ENCODE measurements at places on chromosomes 2 and 18.

DNA sequence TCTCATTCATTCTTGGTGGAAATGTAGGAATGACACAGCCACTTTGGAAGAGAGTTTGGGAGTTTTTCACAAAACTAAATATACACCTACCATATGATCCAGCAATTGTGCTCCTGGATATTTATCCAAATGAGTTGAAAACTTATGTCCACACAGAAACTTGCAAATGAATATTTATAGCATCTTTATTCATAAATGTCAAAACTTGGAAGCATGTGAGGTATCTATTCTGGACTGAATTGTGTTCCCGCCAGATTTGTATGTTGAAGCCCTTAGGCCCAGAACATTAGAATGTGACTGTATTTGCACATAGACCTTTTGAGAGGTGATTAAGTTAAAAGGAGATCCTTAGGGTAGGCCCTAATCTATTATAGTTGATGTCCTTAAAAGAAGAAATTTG, 409.4 kb upstream of the SYT4 start:
- no peak for DNase-seq

DNA sequence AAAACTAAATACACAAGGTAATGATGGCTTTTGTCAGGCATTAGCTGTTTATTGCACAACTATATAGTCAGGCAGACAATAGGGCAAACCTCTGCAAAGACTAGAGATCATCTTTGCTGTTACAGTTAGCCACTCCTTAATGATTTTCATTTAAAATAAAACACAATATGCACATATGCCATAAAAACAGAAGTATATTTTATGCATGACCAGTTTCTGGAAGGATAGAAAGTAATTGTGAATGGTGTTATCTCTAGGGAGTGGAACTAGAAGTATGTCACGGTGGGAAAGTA, 102.0 kb downstream of the CHN1 start:
- DNase-seq = no peak

GRCh38 chr2:99543247-99543646, 53.4 kb upstream of the REV1 start:
- DNase-seq = no peak

GRCh38 chr18:48845174-48845573, 105.6 kb downstream of the SMAD7 start:
- DNase-seq = peak; percentile 37

GRCh38 chr2:218882461-218882816, 1.8 kb downstream of the WNT10A start:
- DNase-seq = no peak

DNA sequence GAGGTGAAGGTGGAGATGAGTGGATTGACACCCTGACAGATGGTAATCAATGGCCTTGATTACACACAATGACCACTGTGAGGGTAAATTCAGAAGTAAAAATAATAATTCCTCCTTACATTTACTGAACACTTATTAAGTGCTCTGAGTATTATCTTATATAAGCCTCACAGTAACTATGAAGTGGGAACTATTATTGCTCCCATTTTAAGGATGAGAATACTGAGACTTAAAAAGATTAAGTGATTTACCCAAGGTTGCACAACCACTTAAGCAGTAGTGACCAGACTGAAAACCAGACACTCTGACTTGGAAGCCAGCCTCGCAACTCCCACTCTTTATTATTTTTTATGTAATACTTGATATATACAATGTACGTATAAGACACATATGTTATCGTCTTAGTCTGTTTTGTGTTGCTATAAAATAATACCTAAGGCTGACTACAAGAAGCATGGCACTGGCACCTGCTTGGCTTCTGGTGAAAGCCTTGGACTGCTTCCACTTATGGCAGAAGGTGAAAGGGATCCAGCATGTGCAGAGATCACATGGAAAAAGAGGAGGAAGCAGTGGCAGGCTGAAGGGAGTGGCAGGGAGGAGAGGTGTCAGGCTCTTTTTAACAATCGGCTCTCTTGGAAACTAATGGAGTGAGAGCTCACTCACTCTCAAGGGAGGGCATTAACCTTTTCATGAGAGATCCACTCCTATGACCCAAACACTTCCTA, 41.5 kb upstream of the C1D start:
- DNase-seq = no peak

- no peak for DNase-seq
These were observed 17.4 kb downstream of the ASPRV1 start for GRCh38 chr2:69943843-69944525.

- no peak for DNase-seq
These were observed 249.9 kb upstream of the SP5 start for GRCh38 chr2:170465241-170465640.

GRCh38 chr2:45844796-45845457, 193.5 kb downstream of the PRKCE start:
- no peak for DNase-seq

- DNase-seq = no peak
These were observed 77.0 kb downstream of the UPP2 start for GRCh38 chr2:158178646-158179045.

DNA sequence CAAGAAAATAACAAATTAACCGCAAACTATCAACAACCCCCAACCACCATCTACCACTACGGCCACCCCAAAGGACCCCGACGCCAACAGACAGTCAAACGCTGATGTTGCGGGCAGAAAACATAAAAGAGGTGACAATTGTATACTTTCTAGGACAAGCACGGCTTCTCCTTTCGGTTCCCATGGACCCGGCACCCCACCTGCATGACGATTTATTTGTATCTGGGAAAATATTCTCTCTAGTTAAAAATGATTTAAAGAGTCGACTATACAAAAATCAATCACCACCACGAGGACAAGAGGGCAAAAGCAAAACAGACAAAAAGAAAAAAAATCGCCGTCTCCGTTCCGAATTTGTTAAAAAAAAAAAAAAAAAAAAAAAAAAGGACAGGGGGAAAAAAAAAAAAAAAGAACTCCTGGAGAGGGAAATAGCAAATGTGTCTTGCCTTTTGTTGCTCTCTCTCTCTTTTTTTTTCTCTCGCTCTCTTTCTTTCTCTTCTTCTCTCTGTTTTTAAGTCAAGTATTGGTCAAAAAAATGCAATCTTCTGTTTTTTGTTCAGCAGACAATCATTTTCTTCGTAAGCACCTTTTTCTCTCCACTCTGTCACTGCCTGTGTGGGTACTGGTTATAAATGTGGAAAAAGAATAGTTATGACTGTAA, 3.6 kb downstream of the SIX3 start:
- DNase-seq = no peak

GRCh38 chr2:173760553-173760952, 204.6 kb downstream of the SP3 start:
- no peak for DNase-seq

DNA sequence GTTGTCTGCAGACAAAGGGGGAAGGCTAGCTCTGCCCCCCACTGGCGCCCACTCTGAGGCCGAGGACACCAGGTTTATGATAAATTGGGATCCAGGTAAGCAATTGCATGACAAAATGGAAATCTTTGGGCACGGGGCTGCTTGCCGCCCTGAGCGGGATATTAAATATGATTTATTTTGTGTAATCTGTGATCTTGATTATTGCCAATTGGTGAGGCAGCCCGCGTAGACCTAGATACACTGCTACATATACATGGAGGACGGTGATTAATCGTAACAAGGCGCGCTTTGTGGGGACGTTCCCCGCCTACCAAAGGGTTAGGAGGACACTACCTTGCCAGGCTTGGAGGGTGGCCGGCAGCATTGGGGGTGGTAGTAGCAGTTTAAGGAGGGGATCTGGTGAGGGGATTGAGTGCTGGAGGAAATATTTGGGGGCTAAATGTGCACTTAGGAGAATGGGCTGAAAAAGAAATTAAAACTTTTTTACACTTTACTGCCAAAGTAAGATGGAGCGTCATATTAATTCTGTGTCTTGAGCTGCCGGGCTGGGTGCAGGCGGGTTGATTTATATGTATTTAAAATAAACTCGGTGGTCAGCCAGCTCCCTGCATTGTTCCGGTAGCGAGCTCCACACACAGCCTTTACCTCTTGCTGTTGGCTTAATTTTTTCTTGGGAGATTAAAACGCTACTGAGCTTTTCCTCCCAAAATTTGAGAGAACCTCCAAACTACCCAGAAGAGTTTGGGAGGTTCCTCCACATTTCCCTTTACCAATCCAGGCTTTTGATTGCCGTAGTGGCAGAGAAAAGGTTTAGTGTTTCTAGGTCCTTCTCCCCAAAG, 4.1 kb downstream of the HOXD3 start:
- no peak for DNase-seq

- DNase-seq = no peak
These were observed 82.8 kb upstream of the CPO start for GRCh38 chr2:206856513-206856912.

- DNase-seq = no peak
These were observed 287.3 kb downstream of the TNS1 start for GRCh38 chr2:217715484-217715883.

GRCh38 chr2:223813329-223813728, 24.1 kb downstream of the AP1S3 start:
- no peak for DNase-seq

DNA sequence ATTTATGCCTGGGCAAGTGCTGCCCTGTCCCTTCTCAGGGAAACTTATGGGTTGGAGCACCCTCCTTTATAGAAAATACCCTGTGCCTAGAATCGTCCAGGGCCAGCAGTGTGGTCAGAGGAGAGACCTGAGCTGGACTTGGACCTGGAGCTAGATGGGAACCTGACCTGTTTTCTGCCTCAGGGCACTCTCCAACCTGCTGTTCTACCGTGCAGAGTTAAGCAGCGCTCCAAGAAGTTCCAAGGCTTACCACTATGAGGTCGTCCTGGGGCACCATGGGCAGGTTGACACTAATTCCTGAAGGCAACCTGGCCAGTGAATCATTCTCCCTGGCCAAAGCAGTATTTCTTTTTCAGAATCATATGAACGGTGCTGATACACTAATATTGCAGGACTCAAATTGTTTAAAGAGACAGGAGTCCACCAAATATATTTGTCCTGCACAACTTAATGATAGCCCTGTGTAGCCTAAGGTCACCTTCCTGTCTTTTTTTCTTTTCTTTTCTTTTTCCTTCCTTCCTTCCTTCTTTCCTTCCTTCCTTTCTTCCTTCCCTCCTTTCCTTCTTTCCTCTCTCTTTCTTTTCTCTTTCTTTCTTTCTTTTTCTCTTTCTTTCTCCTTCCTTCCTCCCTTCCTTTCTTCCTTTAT, 455.4 kb upstream of the HNMT start:
- DNase-seq = no peak

GRCh38 chr18:48866028-48866733, 84.6 kb downstream of the SMAD7 start:
- peak; percentile 38 for DNase-seq

DNA sequence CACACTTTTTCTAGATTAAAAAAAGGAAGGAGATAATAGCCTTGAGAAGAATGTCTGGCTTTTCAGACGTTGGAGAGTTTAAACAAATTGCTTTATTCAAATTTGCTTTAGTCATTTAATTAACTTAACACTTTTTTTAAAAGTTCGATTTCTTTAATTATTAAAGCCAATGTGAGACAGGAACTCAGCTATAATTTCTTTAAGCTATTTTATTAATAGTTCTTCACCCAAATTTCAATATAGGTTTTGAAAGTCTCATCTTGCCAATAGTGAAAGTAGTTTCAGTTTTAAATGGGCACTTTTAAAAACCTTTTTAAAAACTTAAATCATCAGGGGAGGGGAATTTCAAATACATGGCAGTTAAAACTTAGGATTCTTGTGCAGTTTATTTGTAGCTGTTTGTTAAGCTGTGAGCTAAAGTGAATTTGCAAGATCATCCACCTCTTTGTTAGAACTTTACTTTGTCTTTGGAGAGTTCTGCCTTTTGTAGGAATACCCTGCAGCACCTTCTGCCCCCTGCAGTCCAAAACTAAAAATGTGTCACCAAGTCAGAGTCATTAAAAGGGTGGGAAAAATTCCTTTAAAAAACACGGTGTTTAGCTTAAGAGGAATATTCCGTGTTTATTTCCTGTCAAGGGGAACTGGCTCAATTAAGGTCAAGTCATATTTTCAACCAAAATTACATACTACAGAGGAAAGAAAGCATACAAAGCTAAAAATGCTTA, 4.6 kb downstream of the TGIF1 start:
- peak; percentile 69 for DNase-seq

- peak; percentile 11 for DNase-seq
These were observed 493.8 kb upstream of the NRP2 start for GRCh38 chr2:205188239-205189138.

- no peak for DNase-seq
These were observed 101.6 kb downstream of the PTGR3 start for GRCh38 chr18:75107196-75107930.

DNA sequence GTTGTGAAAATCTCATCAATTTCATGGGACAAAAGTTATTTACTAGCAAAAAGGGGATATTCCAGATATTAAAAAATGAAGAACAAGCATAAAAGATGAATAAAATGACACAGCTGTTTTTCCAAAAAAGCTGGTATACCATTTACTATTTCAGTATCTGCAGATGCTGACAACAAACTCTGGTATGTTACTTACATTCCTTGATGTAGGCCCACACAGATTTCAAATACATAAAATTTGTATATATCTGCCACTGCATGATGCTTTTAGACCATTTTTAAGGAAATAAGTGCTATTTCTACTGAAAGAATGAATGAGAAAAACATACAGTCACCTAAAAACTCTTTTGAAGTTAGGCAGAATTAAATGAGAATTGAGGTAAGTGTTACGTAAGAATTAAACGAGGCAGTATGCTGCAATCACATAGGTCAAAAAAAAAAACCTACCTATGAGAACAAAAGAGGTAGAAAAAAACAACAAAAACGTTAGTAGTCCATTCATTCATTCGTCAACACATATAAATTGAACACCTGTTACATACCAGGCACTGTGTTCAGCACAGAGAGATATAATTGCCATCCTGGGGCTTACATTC, 32.5 kb downstream of the ARL5A start:
- no peak for DNase-seq

DNA sequence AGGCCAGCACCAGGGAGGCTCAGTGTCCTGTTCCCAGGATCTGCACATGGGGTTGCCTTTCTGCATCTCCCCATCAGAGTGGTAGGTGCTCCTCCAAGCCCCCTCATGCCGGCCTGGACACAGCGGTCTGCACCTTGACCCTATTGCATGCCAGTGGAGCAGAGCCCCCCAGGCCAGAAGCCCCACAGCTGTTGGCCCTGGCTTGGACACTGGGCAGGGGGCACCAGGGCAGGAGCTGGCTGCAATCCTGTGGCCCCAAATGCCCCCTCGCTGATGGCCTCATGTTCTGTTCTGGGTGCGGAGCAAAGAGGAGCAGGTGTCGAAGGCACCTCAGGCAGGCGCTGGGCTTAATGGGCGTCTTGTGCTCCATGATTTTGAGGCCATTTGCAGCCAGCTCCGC, 62.7 kb downstream of the CCDC74A start:
- no peak for DNase-seq

DNA sequence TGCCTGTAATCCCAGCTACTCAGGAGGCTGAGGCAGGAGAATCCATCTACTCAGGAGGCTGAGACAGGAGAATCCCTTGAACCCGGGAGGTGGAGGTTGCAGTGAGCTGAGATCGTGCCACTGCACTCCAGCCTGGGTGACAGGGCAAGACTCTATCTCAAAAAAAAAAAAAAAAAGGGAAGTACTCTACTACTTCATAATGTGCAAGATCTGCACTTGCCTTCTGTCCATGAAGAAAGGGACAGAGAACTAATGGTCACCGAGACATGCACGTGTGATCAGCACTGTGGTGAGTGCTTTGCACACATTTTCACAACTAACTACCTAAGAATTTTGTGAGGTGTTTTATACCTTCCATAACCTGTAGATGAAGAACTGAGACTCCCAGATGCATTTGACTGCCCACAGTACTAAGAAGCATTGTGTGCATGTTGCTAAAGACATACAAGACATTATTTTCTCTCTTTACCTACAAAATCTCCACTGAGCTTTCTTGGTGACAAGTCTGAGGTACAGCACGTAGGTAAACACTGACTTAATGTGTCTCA, 784.8 kb upstream of the ID2 start:
- no peak for DNase-seq

All from small intestine (tissue), 16 donors.